Activated CD8-positive, alpha-beta memory T cell treated with anti-CD3 and anti-CD28 coated beads, Interleukin-2, amount 10 ng/mL, durations not matched to agents 7 days and 5 days (primary cell): ENCODE measurements at places on chromosomes 2 and 18.

GRCh38 chr2:168217920-168218319 is 29.5 kb downstream of the STK39 start:
- no peak for DNase-seq

GRCh38 chr2:144624451-144624850 is 104.5 kb upstream of the ZEB2 start:
- DNase-seq, result no peak

DNA sequence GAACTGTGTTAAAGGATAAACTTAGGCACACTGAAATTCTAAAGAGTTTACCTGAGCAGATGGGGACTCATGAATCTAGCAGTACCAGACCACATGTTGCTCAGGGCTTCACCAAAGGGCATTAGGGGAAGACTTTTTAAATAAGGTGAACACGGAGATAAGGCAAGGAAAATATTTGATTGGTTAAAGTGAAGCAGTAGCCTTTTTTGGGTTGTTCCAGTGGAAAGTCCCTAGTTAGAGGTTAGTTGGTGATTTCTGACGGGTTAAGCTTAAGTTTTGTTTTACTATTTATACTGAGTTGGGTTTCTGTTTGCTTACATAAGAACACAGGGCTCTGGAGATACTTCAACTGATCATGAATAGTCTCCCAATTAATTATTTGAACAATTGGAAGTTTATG is 722.5 kb downstream of the SOCS6 start:
- no peak for DNase-seq

- peak; percentile 41 for DNase-seq
Measured at GRCh38 chr18:24368749-24369148, 28.9 kb downstream of the OSBPL1A start.

DNA sequence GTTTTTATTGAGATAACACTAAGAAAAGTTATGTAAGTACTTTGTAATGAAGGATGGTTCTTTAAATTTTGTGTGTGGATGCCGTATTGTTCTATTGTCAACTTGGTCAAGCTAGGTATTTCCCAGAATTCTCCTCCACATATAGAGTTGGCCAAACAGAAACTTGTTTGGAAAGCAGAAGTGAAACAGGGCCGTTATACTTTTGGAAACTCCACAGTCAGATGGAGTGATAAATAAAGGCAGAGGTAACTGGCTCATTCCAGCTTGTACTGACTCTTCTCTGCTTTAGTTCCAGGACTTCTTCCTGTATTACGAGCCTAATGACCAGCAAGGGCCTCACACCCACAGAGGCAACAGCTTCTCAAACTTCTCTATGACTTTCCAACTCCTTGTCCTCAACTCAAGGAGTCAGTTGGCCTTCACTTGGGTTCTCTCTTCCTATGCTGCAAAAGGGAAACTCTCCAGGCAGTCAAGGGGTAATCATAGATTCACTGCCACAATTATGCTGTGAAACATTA is 16.4 kb upstream of the STARD7 start:
- DNase-seq, result no peak

- DNase-seq, result no peak
Measured at GRCh38 chr18:30920757-30921156, 121.8 kb downstream of the DSC3 start.

- DNase-seq, result no peak
Measured at GRCh38 chr2:64487256-64488049, 33.5 kb downstream of the LGALSL start.

DNA sequence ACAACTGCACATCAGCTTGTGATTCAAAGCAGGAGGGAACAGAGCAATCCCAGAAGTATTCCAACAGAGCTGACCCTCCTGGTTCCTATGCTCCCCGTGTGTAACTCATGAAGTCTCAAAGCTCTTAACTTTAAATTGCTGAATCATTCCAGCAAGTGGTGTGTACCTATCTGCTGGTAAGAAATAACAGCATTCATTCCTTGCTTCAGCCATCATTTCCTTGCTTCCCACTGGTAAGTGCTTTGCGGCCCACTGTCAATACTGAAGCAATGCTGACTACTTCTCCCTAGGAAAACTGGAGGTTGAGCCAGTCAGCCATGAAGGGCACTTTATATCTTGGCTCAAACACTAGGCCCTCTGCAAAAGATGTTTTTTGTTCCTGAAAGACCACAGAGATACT is 222.4 kb downstream of the EXOC6B start:
- DNase-seq, result no peak

DNA sequence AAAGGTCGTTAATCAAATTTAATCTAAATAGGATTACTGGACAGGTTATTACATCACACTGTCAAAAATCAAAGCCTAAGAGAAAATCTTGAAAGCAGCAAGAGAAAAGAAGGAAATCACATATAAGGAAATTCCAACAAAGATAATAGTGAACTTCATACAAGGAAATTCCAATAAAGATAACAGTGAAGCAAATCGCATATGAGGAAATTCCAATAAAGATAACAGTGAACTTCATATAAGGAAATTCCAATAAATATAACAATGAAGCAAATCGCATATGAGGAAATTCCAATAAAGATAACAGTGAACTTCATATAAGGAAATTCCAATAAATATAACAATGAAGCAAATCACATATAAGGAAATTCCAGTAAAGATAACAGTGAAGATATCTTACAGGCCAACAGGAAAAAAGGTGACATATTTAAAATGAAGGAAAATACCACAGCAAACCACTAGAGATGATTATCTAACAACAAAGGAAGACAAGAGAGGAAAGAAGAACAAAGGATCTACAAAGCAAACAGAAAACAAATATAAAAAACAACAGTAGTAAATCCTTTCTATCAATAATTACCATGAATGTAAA is 787.7 kb downstream of the CCDC85A start:
- no peak for DNase-seq

- DNase-seq, result no peak
Measured at GRCh38 chr18:35106845-35107148, 65.6 kb downstream of the MAPRE2 start.

GRCh38 chr2:44817673-44818335 is 123.7 kb upstream of the SIX3 start:
- no peak for DNase-seq

- no peak for DNase-seq
Measured at GRCh38 chr2:60294901-60295635, 258.4 kb downstream of the BCL11A start.

DNA sequence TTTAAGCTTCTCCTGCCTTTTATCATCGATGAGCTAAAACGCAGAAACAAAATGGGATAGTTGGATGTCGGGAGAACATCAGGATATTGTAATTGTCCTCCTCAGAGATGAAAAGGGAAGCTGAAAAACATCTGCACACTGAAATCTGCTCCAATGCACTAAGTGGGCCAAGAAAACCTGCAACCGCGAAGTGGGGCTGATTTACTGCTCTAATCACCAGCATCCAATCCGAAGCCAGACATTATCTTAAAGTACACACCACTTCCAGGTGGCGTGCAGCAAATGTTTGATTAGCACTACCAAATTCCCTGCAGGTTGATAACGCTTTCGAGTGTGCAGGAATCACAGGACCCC is 230.3 kb upstream of the SLC14A2 start:
- no peak for DNase-seq

DNA sequence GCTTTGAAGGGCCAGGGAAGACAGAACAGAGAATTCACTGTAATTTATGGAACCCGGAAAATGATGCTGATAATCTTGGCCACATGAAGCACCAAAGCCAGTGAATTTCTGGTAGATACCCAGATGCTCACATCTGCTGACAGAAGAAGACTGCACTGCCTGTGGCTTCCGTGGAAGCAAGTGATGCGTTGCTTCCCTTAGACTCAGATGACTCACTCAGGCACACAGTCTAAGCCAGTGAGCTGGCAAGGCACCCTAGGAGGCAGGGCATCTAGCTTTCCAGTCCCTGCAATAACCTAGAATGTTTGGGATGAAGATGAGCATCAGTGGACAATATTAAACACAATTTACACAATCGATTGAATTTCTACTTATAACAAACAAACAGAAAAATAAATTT is 284.7 kb downstream of the CMPK2 start:
- DNase-seq, result no peak

- DNase-seq, result no peak
Measured at GRCh38 chr2:234967870-234968208, 16.0 kb downstream of the SH3BP4 start.

GRCh38 chr2:37906131-37906530 is 19.0 kb upstream of the RMDN2 start:
- DNase-seq, result no peak

DNA sequence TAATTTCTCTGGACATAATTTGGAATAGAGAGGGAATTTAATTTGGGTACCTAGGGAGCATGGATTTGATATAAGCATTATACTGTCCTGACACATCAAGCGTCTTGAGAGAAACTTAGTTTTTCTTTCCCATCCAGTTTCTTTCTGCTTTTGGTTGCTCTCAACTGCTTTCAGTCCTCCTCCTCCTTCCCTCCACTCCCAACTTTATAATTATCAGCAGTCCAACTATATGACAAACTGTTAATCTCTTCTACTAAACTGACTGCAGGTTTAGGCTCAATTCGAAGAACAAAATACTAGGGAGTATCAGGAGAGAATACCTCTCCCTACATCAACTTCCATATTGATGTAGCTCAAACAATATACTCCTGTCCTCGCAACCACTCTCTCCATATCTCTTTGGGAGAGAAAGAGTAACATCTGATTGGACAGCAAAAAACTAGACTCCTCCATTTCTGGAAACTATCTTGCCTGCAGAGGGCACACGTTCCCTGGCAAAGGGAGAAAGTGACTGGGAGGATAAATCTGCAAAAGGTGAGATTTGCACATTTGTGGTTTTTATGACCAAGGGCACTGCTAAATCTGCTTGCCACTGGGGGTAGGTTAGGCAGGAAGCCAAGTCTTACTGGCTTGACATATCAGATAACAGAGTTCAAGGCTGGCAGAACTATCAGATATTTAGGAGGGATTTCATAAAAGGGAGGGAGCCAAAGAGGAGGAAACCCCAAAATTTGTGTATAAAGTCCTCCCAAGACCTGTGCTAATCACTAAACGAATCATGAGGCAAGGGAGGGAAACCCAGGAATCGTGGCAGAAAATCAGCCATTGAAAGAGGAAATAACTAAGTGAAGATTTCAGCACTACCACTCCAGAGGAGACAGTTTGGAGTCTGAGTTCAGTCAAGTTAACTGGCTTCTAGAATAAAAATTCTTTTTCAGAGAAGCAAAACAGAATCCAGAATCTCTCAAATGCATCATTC is 40.0 kb downstream of the ICA1L start:
- DNase-seq, result peak; percentile 66

DNA sequence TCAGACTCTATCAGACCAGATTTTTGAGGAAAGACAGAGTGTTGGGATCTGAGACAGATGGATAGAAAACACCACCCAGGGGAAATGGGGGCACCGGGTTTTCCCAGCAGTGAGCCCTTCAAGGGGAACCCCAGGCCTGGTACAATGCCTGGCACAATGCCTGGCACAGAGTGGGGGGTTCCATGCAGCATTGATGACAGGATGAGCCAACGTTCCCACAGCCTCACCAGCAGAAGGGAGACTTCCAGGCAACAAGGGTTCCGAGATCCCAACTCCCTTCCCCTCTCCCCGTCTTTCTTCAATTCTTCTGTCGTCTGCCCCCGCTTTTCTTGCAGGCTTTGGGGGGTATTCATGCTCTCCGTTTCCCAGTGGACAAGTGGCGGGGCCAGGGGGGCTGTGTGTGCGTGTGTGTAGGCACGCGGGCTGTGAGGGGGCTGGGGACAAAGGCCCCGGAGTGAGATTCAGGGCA is 132.1 kb upstream of the HAAO start:
- DNase-seq, result no peak

- no peak for DNase-seq
Measured at GRCh38 chr2:200507179-200507578, 2.7 kb downstream of the KCTD18 start.

DNA sequence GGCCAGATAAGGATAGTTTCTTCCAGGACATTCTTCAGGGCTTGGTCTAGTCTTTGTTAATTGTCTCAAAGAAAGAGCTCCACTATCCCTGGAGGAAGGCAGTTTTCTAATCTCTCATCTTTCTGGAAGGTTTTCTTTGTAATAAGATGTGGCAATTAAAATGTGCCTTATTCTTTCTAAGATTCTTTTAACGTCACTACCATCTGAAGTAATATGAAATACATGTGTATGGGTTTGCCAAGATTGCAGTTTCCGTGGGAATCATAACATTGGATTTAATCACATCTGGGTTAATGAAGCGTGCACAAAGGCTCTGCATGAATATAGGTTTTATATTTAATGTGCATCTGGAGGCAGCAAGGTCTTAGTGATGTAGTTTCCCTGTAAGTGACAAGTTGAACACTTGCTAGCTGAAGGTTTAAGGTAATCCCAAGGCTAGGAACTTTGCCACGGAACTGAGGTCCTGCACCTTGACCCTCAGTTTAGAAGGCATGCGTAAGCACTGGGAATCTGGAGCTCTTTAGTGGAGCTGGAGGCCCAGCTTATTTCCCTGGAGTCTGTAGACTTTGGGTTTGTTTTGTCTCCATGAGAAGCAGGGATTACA is 25.7 kb downstream of the DIS3L2 start:
- DNase-seq, result no peak

DNA sequence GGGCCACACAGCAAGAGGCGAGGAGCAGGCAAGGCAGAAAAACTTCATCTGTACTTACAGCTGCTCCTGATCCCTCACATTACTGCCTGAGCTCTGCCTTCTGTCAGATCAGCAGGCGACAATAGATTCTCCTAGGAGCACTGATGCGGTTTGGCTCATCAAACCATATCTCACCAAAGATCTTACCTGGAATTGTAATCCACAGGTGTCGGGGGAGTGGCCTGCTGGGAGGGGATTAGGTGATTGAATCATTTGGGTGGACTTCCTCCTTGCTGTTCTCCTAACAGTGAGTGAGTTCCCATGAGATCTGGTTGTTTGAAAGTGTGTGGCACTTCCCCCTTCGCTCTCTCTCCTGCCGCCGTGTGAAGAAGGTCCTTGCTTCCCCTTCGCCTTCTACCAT is 647.3 kb downstream of the SOCS6 start:
- DNase-seq, result no peak

GRCh38 chr18:42635378-42636048 is 480.0 kb downstream of the RIT2 start:
- no peak for DNase-seq

- no peak for DNase-seq
Measured at GRCh38 chr2:31254237-31255203, 20.6 kb downstream of the EHD3 start.

DNA sequence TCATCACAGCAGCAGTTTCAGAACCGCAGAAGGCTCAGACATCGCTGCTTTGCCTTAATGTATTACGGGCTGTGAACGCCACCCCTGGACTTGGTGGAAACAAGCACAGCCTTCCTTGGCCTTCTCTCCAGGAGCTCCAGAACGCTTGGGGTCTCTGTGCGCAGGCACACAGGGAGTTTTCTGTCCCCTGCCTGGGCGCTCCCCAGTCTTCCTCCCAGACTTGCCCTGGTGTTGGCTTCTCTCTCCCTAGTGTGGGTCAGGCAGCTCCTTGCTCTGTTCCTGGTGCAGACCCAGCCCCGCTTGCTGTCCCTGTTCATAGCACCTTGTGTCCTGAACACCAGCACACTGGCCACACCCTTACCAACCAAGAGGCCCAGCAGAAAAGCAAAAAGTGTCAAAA is 103.6 kb downstream of the FAM210A start:
- DNase-seq, result no peak

GRCh38 chr2:36473230-36473629 is 117.7 kb downstream of the CRIM1 start:
- no peak for DNase-seq

- DNase-seq, result no peak
Measured at GRCh38 chr2:95312543-95313201, 15.5 kb downstream of the KCNIP3 start.
